ENCODE measurements at places on chromosomes 1 and 21.

- DNase-seq = no peak
Measured at GRCh38 chr1:101098907-101099306, 73.3 kb upstream of the DPH5 start.

DNA sequence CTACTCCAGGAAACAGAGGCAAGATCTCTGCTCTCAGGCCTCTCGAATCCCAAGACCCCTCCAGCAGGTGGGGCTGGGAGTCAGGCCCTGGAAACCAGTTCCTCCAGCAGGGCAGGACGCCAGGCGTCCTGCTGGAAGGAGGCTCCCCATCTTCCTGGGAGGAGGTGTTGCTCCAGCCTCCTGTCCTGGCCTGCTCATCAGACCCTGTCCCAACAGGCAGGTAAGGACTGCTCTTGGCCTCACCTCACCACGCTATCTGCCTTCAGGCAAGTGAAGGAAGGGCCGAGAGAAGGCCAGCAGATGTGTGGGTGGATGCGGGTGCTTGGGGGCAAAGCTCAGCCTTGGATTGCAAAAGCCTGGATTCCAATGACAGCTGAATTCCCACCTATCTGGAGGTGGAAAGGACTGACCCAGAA is 82.9 kb downstream of the SSBP3 start:
- no peak for DNase-seq

DNA sequence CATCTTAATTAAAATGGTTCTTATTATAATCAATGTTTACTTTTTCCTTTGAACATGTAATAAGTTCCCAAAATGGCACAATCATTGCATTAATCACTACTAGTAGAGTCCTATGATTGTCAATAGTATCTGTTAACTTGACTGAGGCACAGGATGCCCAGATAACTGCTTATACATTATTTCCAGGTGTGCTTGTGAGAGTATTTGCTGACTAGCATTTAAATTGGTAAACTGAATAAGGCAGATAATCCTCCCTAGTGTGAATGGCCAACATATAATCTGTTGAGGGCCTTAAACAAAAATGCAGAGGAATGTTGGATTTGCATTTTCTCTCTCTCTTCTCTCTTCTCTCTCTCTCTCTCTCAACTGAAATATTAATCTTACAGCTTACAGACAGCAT is 999.3 kb upstream of the TMPRSS15 start:
- no peak for DNase-seq

- no peak for DNase-seq
Measured at GRCh38 chr1:173758980-173759379, 44.2 kb downstream of the KLHL20 start.

DNA sequence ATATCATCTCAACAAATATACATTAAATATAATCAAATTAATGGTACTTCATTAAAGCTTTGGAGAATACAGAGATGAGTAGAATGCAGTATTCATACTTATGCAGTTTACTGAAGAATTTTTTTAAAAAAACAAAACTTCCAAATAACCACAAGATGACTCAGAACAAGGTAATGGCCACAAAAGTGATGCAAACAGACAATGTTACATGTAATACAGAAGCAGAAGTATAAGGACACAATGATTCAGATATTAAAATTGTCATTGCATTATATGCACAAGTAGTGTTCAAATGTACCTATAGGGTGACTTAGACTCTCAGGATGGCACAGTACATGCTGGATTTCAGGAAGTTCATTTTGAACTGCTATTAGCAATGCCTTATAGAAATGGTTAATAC is 227.2 kb upstream of the ST6GALNAC5 start:
- DNase-seq = peak; percentile 46

GRCh38 chr1:151175863-151176262 is at the start of gene TMOD4:
Gene TMOD4 (minus strand): TSS chr1:151175981. CDS start chr1:151174875, 1,106 bp downstream.
- peak; percentile 13 for DNase-seq

GRCh38 chr1:207463021-207463420 is 8.9 kb downstream of the CR2 start:
- peak; percentile 68 for DNase-seq
